ENCODE measurements at places on chromosomes 11 and 22.

GRCh38 chr22:22767876-22768602 is 119.6 kb upstream of the IGLL5 start:
- DNase-seq = no peak

GRCh38 chr11:130314184-130314749 is 450 bp downstream of the ZBTB44 start:
- peak; percentile 53 for DNase-seq

DNA sequence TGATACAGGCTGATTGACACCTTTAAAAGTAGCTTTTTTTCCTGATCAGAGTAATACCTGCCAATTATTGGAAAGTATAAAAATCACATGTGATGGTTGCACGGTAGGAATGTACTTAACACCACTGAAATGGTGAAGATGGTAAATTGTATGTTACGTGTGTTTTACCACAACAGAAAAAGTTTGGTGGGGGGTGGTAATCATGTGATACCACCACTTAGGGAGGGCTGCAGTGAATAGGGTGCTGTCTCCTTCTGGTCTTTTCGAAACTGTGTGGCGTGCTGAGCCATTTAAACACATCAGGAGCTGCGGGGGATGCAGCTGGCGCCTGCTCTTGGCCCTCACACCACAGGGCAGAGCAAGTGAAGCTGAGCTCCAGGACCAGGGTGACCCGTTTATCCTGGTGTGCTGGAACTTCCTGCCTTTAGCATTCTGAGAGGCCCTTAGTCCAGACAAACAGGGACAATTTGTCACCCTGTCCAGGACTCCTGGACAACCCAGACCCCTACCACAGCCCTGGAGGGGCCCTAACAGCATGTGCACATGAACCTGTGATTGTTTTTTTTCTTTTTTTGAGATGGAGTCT is 2.6 kb downstream of the SYNGR1 start:
- no peak for DNase-seq

- no peak for DNase-seq
These were observed 180.5 kb downstream of the IGLL1 start for GRCh38 chr22:23399367-23400285.

- no peak for DNase-seq
These were observed 191.4 kb downstream of the TENM4 start for GRCh38 chr11:79249295-79249993.

GRCh38 chr22:44918166-44918924 is 91.5 kb downstream of the PHF21B start:
- no peak for DNase-seq

DNA sequence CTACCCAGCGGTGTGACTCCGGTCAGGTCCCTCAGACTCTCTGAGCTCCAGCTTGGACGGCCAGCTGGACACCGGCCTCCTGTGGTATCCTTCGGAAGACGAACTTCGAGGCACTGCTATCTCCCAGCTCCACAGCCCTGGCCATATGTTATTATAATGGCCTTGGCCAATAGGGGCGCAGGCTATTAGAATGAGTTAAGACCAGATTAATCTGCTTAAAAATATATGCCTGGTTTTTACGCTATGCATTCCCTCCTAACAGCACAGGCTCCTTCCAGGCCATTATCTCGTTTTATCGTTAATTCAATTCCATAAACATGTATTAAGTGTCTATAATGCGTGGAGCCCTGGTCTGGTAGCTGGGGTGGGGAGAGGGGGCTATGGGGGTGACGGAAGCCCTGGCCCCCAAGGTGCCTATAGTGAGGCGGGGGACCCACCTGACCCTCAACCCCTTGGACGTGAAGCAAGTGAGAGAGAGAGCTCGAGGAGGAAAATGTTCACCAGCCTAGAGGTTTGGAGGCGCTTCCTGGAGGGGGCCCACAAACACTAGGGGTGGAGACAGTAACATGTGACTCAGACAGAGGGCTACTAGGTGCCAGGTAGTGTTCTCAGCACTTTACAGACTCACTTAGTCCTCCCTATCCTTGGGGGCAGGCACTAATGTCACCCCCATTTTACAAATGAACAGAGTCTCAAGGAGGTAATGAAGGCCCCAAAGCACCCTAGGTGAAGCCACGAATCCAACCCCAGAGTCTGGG is 37.5 kb upstream of the TCF20 start:
- DNase-seq = no peak

DNA sequence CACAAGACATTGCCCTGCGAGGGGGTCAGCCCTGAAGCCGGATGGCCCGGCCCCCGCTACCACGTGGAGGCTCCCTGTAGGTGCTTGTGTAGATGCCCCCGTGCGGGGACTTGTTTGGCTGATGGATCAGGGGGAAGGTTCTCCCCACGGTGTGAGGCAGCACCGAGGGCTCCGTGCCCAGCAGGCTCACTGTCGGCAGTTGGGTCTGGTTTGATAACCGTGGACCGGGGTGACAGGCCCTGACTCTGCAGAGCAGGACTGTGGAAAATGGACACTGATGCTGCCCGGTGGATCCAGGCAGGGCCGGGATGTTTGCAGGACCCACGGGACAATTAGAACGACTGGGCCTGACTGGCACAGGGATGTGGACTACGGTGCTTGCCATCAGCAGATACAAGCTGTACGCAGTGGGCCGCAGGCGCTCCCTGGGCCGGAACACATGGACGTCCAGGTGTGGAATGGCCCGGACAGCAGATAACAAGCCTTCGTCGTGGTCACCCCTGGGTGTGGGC is 19.0 kb downstream of the KCNQ1 start:
- DNase-seq = no peak

GRCh38 chr11:74460481-74461154 is 6.7 kb downstream of the KCNE3 start:
- no peak for DNase-seq

DNA sequence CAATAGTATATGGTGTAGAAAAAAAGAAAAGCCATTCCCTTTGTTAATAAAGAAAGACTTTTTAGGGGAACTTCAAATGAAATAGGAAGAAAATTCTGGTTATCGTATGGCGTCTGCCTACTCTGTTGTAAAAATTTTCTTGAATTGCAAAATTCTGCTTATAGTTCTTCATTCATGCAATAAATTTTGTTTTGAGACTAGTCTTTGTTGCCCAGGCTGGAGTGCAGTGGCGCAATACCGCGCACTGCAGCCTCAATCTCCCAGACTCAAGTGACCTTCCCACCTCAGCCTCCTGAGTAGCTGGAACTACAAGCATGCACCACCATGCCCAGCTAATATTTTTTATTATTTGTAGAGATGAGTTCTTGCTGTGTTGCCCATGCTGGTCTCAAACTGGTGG is 5.8 kb downstream of the DDIAS start:
- no peak for DNase-seq

- DNase-seq = no peak
These were observed 8.2 kb upstream of the MAPK8IP1 start for GRCh38 chr11:45877221-45877620.

DNA sequence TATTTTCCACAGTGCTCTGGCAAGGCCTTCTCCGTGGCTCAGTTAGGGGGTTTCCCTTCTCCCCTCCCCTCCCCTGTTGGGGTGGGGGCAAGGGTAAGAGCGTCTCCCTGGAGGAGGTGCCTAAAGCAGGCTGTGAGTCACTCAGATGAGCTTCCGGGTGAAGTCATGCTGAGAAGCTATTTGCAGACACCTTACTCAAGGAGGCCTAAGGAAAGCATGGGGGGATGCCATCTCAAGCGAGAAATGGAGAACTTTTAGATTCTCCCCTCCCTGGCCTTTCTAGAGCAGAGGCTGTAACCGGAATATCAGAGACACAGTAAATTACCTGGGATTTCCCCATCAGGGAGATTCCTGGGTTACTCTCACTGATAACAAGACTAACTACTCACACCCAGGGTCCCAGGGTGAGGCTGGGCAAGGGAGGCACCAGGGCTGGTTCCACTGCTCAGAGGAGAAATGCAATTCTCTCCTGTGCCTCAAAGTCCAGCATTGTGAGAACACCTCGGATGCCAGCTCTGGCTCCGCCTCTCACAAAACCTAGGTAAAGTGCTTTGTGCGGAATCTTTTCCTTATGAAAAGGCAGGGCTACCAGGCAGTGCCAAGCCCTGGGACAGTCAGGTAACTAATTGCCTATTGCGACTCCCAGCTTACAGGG is 123.6 kb downstream of the ABTB2 start:
- DNase-seq = peak; percentile 65

DNA sequence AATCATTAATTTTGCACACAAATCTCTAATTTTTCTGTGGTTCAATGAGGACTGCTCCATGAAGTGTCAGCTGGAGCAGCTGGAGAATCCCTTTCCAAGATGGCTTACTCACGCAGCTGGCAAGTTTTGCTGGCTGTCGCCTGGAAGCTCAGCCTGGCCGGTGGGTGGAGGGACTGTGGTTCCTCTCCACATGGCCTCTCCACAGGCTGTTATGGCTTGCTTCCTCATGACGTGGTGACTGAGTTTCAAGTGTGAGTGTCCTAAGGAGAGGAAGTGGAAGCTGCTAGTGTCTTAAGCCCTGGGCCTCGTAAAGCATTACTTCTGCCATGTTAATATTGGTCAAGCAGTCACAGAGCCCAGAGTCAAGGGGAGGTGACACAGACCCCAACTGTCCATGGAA is 14.0 kb upstream of the NRIP3 start:
- DNase-seq = no peak

DNA sequence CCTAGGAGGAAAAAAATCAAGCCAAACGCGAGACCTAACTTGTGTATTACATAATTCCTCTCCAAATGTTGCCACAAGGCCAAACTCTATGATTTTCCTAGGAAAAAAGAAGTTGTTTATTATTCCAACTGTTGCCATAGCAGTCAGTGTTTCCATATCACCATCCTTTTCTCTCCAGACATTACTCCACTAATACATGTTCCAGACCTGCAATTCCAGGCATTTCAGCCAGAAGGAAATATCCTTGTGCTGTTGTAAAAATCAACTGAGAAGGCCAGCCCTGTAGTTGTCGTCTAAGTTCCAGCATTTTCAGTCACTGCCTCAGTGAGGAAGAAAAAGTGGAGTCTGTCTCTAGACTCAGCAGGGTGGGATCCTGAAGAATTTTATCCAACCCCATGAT is 33.1 kb upstream of the PAMR1 start:
- DNase-seq = no peak

DNA sequence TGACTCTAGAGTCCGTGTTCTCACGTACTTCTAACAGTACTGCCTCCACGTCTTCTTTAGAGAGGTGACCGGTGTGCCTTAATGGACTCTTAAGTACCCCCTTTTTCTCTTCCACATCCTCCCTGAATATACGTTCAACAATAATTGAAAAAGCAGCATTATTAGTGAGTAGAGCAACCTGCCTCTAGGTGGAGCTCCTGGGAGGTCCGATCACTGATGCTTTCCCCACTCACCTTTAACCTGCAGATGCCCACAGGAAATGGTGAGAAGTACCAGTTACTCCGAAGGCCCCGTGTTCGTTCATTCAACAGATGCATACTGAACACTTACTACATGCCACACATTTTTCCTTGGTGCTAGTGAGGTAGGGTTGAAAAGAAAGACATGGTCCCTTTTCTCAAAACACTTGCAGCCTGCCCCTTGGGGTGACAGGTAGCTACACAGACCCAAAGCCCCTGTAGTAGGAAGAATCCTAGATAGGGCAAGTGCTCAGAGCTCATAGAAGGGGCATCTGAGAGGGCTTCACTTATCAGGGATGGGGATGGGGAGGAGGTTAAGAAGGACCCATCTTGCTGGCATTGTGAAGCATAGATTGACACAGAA is 72.7 kb downstream of the FEZ1 start:
- no peak for DNase-seq

GRCh38 chr11:68549789-68550484 is 89.4 kb downstream of the PPP6R3 start:
- no peak for DNase-seq

- no peak for DNase-seq
These were observed 45.5 kb upstream of the GLYATL1B start for GRCh38 chr11:59040607-59041006.

DNA sequence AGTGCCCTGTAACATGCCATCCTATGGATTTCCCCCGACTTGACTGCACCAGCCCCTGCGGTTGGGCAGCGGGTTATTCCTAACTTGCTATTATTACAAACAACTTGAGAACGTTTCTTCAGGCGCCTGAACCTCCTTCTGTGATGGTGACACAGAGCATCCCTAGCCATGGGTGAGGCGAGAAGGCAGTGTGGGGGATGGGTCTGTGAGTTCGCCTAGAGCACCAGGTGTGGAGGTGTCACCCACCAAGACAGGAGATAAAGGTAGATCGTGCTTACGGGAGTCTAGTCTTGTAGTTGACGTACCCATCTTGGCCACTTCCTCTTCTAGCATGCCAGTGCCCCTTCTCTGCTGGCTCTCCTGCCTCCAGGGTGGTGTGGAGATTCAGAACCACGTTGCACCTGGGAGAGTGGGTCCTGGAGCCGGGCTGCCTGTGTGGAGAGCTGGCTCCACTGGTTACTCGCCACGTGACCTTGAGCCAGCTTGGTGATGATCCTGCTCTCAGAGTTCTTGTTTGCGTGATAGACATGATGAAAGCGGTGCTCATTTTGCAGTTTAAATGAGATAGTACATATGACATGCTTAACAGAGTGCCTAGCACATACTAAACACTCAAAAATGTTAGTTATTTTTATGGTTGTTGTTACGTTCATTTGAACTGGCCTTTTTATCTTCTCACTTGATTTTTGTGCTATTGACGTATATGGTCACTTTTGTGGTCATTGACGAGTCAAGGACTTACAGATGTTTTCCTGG is 37.8 kb downstream of the TBC1D22A start:
- no peak for DNase-seq

DNA sequence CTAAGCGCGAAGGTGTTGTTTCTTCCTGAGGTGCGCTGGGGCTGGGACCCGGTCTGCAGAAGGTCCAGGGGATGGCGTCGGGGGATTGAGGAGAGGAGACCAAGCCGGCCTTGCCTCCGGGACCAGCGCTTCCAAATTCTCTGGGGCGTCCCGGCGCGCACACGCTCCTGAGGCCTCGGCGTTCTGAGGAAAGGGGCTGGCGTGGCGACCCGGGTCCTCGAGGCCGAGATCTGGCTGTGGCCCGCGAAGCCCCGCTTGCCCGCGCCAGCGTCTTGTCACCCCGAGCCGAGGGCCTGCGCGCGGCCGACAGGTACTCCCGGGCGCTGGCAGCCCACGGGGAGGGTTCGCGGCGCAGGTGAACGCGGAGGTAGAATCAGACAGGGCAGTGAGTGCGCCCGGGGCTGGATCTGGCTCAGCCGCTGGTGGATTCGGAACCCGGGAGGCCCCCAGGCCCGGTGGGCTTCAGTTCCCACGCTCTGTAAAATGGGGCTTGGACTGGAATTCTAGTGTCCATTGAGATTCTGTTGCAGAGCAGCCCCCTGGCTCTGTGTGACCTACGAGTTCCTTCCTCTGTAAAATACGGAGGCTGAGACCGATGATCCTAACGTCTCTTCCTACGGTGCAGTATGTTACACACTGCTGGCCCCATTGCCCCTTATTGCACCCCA is 14.7 kb downstream of the SSH3 start:
- DNase-seq = no peak
